M059J (cell line): ENCODE measurements at places on chromosomes 3 and 15. TPM values are rescaled to one million over a fixed set of nuclear protein-coding genes. Genes with fewer than 3 reads are reported as not detected.

FMN1 gene
- total RNA-seq = 5.3 and 7.7 TPM in 2 replicates

IDH3A gene
- 52.6 and 116 TPM in 2 replicates for total RNA-seq

LDHAL6B gene
- not detected in 2 replicates for total RNA-seq

OSBPL10 gene
- 7.1 and 13.9 TPM in 2 replicates for total RNA-seq

GOLGA8S gene
- total RNA-seq = not detected in 2 replicates

KLHL40 gene
- not detected in 2 replicates for total RNA-seq

ZNF774 gene
- 1.6 and 1.7 TPM in 2 replicates for total RNA-seq

NOX5 gene
- 0.34 and 1.1 TPM in 2 replicates for total RNA-seq
